ENCODE measurements at places on chromosomes 4 and X.

DNA sequence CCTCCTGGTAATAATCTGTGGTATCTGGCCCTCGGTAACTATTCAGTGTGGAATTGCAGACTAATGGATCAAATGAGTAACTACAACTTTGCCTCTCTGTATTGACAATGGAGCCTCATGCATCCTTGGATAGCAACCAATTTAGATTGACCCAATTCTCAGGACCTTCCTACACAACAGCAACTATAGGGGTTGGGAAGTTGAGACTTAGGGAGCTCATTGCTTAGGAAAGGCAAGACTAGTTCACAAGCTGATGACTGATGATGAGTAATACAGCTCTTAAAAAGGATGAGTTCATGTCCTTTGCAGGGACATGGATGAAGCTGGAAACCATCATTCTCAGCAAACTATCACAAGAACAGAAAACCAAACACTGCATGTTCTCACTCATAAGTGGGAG, 47.5 kb upstream of the KLHL13 start:
- DNase-seq = no peak

- peak; percentile 89 for DNase-seq
These were observed 691 bp downstream of the MAGED1 start for GRCh38 chrX:51893931-51894696.

GRCh38 chr4:47462799-47463234, 685 bp downstream of the COMMD8 start:
- no peak for DNase-seq

GRCh38 chr4:184280591-184281071, 63.0 kb upstream of the ENPP6 start:
- DNase-seq = no peak

- DNase-seq = no peak
These were observed 141.4 kb downstream of the TLL1 start for GRCh38 chr4:166014411-166014810.

DNA sequence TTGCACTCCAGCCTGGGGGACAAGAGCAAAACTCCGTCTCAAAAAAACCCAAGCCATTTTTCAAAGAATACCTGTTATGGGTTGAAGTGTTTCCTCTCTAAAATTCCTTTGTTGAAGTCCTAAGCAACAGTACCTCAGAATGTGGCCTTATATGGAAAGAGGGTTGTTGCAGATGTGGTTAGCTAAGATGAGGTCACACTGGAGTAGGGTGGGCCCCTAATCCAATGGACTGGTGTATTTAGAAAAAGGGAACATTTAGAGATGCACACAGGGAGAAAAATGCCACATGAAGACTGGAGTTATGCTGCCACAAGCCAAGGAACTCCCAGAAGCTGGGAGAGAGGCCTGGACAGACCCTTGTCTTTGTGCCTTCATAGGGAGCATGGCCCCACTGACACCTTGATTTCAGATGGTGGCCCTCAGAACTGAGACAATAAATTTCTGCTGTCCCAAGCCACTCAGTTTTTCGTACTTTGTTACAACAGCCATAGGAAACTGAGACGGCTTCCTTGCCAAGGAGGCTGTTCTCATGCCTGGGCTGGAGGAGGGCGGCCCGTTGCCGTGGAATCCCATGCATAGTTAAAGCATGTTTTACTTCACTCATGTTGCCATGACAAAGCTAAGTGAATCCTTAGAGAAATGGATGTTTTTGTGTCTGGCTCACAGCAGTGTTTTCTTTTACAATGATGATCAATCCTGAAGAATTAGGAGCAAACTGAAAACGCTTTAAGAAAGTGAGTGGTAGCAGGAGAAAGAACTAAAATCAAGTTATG, 16.5 kb downstream of the TRAPPC2 start:
- peak; percentile 61 for DNase-seq

DNA sequence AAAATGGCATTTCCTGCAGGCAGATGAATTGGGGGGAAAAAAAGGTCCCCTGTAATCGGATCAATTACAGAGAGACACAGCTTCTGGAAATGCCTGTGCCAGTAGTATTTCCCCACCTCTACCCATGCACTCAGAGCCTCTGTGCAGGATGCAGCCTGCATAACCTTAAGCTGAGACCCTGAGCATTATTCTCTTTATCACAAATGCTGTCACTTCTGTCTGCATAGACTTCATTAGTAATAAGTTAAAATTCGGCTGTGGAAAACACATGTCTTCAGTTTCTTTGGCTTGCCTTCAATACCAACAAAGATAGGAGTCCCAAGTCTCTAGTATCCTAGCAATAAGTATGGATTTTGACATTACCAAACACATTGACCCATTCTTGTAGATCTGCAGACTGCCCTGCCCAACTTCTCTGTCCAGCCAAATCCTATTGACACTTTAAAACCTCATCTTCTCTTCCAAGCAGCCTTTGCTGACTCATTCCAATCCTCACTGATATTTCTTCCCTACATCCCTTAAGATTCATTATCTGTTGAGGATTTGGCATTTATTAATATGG, 70.8 kb downstream of the LUZP4 start:
- DNase-seq = no peak

DNA sequence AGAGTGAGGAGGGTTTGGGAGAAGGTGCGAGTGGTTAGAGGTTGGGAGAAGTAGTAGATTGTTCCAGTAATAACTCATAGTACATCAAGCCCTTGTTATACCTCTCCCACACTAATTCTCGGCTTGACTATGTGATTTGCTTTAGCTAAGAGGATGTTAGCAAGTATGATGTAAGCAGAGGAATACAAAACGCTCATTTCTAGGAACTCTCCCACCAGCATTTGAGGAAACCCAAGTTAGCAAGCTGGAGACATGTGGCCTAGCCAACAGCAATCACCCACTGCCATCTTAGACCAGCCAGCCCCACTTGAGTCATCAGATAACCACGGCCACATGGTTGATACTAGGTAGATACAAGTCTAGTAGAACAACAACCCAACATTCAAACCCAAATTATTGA, 14.2 kb downstream of the FTHL17 start:
- no peak for DNase-seq

GRCh38 chr4:98908703-98909262, 20.1 kb downstream of the EIF4E start:
- no peak for DNase-seq

- DNase-seq = no peak
These were observed 5.6 kb downstream of the TMEM255A start for GRCh38 chrX:120305531-120306141.

GRCh38 chr4:60721685-60722084, 478.4 kb upstream of the ADGRL3 start:
- no peak for DNase-seq

GRCh38 chrX:37599729-37600128, 28.3 kb downstream of the LANCL3 start:
- no peak for DNase-seq

GRCh38 chrX:69362354-69362753, 141.8 kb upstream of the NALF2 start:
- DNase-seq = no peak

DNA sequence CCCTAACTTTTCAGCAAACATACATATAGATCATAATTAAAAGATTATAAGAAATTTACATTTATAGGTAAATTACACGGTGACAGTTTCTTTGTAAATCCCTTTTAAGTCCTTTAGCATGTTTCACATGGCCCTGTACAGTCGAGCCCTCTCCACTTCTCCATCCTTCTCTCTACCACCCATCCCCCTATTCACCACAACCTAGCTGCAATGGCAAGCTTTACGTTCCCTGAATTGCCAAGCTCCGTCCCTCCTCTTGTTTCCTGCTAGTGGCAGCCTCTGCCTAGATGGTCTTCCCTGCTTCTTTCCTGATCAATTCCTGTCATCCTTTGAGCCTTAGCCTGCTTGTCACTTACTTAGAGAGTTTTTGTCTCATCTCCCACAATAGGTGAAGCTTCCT, 116.2 kb downstream of the TMA16 start:
- no peak for DNase-seq

DNA sequence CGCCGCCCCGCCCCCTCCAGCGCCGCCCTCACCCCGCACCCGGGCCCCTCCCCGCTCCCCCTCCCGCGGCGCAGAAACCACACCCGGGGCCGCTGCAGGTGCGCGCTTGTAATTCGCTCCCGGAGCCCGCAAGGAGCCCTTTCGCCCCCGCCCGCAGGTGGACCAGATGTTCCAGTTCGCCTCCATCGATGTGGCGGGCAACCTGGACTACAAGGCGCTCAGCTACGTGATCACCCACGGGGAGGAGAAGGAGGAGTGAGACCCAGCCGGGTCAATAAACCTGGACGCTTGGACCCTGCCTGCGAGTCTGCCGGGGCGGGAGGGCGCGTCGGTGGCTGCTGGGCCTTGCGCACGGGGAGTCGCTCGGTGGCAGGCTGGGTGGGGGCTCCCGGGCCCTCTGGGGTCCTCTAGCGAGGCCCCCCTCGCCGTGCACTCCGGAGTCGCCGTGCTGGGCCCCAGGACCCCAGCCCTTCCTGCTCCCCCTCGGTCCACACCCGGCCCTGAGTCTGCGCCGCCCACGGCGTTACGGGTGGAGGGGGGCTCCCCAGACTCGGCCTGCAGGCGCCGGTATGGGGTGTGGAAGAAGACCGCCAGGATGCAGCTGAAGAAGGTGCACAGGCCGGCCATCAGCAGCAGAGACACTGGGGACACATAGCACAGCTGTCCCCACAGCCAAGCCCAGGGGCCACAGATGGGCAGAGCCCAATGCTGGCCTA, 7.1 kb downstream of the SLC49A3 start:
- no peak for DNase-seq

DNA sequence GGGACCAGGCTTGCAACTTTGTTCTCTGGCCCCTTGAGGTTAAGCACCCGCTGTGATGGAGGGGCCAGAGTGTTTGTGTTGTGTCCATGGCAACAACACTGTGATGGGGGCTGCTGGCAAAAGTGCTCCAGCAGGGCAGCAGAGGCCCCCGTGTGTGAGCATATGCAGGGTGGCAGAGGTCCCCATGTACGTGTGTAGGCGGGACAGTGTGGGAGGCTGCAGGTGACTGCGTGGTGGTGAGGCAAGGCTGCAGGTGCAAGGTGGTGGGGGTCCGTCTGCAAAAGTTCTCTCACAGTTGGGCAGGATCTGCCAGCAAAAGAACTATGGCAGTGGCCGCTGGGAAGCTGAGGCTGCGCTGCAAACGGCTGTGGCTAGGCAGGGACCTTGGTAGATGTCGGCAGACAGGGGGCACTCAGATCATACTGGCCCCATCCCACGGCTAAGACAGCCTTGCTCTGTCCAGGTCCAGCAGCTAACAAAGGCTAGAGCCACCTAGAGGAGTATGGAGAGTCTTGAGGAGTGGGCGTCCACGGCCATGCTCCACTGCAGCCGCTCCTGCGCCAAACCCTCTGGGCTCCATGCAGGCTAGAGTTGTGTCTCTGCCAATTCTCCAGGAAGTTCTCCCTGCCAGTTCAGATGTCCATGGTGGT, 46.8 kb upstream of the PASD1 start:
- no peak for DNase-seq

DNA sequence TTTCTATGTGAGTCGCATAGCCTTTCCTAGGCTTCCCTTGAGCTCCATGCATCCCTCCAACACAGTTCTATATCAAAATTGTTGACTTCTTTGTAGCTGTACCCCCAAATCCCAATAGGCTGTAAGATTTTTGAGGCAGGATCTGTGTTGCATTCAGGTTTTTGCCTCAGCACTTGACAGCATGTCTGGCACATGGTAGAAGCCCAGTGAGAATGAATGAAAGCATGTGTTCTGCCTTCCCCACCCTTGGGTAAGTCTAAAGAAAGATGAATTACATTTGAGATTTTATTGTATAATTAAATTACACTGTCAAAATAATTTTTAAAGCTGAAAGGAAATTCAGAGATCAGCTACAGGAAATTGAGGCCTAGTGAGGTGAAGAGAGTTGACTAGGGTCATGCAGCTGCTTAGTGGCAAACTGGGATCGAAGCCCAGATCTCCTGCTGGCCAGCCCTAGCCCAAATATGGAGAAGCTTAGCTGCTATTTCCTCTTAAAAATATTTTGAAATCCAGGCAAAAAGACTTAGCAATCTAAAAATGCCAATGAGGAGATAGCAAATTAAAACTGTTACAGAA, 122.5 kb downstream of the SPATA18 start:
- DNase-seq = no peak

DNA sequence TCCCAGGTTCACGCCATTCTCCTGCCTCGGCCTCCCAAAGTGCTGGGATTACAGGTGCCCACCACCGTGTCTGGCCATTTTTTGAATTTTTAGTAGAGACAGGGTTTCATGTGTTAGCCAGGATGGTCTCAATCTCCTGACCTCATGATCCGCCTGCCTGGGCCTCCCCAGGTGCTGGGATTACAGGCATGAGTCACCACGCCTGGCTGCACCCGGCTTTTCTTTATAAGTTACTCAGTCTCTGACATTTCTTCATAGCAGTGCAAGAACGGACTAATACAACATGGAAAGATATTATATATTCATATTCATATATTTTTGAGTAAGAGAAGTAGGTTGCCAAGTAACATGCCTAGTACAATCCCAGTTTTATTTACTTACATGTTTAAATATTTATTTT, 22.9 kb downstream of the SHROOM3 start:
- DNase-seq = no peak

GRCh38 chrX:107470971-107471370, 21.5 kb downstream of the FRMPD3 start:
- no peak for DNase-seq

DNA sequence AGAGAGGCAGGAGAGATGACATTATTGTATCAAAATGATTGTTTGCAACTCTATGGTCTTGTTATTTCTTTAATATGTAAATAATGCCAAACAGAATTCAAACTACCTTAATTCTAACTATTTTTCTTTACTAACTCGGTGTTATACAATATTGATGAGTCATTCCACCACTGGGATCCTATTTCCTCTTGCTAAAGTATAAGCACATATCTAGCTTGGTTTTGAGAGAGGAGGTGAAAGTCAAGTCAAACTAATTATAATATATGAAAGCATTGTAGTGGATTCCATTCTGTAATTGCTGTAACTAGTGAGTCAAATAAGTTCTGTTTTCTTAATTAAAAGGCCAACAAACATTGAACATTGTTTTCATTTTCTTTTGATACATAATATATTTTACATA, 837.6 kb downstream of the PDHA2 start:
- no peak for DNase-seq

GRCh38 chr4:105644257-105644656, 64.2 kb downstream of the INTS12 start:
- peak; percentile 68 for DNase-seq

GRCh38 chr4:37715889-37716402, 29.8 kb upstream of the RELL1 start:
- peak; percentile 18 for DNase-seq

- DNase-seq = no peak
These were observed 3.7 kb upstream of the CXCL6 start for GRCh38 chr4:73832651-73833237.

DNA sequence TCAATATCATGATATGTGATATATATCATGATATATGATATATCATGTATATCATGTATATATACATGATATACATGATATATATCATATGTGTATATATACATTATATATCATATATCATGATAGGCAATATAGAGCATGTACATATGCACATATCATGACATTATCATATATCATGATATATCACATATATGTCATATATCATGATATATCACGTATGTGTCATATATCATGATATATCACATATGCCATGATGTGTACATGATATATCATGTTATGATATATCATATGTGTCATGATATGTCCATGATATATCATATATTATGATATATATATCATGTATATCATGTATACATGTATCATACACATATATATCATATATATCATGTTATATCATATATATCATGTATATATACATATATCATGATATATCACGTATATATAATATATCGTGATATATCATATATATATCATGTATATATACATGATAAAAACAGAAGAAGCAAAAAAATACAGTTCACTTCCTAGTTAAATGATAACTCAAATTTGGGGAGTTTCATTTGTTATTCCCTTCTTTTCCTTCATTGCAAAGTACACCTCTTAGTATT, 670.1 kb upstream of the EPHA5 start:
- DNase-seq = no peak

- no peak for DNase-seq
These were observed 36.4 kb upstream of the MAMLD1 start for GRCh38 chrX:150326541-150327247.

Data from brain (organoid and tissue), 16 donors.